ENCODE measurements at places on chromosomes 2 and 18.

DNA sequence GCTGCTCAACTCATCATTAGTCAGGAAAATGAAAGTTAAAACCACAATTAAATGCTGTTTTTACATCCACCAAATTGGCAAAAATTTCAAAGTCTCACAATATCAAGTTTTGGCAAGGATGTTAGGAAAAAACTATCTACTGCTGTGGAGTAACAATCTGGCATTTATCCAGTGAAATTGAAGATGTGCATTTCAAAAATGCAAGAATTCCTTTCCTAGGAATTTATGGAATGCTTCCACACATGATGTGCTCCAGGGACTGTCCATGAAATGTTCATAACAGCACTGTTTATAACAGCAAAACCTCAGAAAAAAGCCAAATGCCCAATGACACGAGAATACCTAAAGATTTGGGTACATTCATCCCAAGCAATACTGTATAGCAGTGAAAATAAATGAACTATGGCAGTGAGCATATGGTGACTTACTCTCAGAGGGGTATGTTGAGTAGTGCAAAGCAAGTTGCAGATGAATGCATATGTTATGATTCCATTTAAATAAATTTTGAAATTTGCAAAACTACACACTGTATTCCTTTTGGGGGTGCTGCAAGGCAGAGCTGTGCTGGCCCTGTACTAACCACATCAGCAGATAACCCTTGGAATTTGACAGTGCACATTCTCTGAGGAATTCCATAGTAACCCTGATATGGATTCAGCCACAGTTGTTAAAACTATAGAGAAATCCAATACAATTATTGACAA lies 41.3 kb upstream of the GYPC start:
- no peak for DNase-seq

DNA sequence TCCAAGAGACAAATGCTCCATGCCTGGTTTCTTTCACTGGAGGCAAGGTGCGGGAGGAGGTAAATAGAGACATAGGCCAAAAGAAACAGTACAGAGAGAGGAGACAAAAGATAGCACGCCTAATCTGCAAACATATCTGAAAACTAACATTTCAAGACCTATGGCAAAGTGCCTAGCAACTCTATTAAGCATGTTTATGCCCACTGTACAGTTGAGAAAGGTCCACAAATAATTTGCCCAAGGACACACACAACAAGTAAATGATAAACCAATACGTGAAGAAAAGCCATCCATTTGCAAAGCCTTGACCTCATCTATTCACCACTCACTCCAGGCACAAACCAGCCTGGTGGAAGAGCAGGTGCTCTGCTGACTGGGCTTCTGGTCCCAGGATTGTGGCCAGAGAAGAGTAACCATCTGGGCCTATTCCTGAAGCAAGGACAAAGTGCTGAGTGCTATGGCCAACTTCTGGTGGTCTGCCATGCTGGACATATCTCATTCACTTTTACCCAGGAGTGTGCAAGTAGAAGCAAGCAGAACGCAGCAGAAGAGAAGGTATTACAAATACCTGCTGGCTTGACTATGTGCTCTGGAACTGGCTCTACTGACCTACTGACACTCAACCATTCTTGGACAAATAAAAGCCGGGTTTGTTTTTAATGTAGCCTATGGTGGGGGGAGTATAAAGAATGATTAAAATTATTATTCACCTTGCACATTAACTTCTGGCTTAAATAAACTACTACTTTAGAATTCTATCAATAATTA lies 25.3 kb downstream of the TMEM131 start:
- DNase-seq = no peak

DNA sequence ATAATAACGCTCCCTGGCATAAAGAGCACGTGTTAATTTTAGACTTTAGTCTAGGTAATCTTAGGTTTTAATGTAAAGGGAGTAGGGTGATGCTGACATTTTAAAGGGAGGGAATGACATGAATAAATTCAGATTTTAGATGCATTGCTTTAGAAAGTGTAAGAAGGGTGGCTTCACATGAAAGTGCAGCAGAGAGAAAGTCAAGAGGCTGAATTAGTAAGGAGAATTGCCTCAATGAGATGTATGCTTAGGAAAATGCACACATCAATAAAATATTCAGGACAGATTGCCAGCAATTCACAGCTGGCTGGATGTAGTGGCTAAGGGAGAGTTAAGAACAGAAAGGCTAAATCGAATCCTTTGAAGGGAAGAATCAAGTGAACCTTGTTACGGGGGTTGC lies 165.5 kb upstream of the CDH19 start:
- DNase-seq = no peak

DNA sequence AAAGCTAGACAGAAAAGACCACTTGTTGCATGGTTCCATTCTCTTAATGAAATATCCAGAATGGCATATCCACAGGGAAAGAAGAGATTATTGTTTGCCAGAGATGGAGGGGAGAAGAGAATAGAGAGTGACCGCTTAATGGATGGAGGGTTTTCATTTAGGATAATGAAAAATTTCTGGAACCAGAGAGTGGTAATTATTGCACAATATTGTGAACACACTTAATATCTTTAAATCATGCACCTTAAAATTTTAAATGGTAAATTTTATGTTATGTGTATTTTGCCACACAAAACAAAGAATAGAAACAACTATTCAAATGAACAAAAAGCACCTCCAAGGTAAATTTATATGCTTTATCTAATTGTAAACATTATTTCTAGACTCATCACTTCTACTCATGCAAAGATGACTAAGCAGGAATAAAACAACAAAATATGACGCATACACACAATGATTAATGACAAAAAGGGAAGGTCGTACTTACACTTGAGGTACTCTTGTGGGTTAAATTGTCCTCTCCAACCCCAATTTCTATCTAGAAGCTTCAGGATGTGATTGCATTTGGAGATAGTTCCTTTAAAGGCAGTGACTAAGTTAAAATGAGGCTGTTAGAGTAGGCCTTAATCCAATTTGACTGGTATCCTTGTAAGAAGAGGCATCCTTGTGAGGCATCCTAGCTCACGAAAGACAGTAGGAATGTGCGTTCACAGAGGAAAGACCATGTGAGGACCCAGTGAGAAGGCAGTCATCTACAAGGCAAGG lies 18.7 kb upstream of the DHRS9 start:
- DNase-seq = no peak
